ENCODE measurements at places on chromosomes 11 and 22.
A peak's percentile ranks its signal among the peaks of the same experiment; 100 is the strongest.

DNA sequence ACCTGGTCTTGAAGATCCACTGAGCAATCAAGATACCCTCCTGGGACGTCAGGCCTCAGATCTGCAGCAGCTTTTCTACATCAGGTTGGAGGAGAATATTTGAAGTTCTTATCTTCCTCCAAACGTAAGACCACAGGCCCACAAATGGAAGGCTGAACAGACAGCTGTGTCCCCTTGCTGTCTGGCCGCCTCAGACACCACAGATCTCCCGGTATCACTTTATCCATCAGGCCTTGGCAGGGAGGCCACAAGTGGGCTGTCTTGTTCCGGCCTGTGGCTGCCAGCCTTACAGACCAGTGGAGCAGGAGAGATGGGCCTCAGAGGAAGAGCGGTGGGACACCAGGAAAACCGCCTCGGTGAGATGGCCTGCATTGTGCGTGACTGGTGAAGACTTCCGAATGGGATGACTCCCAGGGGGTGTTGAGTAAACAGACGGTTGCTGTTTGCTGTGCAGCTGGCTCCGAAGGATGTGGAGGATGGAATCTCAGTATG is 15.9 kb downstream of the UBASH3B start:
- no peak for DNase-seq

- DNase-seq: no peak
Observed at GRCh38 chr22:26565889-26566288, 24.0 kb downstream of the TPST2 start.

GRCh38 chr11:123577081-123577598 is 77.3 kb downstream of the SCN3B start:
- peak; percentile 46 for DNase-seq

GRCh38 chr11:64718780-64719124 is 4.2 kb downstream of the NRXN2 start:
- DNase-seq: no peak

GRCh38 chr11:126543691-126544090 is 188.2 kb downstream of the ST3GAL4 start:
- DNase-seq: no peak

- no peak for DNase-seq
Observed at GRCh38 chr11:77508019-77508418, 34.1 kb upstream of the PAK1 start.

- no peak for DNase-seq
Observed at GRCh38 chr11:71284525-71285092, 32.2 kb upstream of the SHANK2 start.

- no peak for DNase-seq
Observed at GRCh38 chr22:29269731-29270474, 1.8 kb downstream of the EWSR1 start.

GRCh38 chr11:48007677-48008076 is 27.3 kb downstream of the PTPRJ start:
- no peak for DNase-seq

DNA sequence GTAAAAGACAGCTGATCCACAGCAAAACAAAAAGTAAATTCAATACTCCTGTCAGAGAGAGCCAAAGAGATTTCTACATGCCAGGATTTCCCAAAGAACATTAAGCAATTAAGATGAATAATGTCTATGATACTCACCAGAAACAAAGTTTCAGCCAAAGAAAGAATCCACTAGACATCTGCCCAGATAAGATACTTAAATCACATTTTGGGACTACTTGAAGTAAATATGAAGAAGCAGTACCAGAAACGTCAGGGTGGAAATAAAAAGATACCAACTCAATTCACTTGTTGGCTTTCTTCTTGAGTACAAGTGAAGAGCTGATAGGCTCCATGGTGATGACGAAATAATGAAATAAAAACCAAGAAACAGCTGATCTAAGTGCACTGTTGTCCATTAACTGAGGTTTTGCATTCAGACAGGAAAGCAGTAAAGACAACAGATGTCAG is 31.6 kb upstream of the ARHGAP32 start:
- DNase-seq: no peak

GRCh38 chr22:29071261-29072045 is 1.4 kb upstream of the KREMEN1 start:
- DNase-seq: peak; percentile 25

- no peak for DNase-seq
Observed at GRCh38 chr11:66904981-66905521, 48.2 kb downstream of the LRFN4 start.

DNA sequence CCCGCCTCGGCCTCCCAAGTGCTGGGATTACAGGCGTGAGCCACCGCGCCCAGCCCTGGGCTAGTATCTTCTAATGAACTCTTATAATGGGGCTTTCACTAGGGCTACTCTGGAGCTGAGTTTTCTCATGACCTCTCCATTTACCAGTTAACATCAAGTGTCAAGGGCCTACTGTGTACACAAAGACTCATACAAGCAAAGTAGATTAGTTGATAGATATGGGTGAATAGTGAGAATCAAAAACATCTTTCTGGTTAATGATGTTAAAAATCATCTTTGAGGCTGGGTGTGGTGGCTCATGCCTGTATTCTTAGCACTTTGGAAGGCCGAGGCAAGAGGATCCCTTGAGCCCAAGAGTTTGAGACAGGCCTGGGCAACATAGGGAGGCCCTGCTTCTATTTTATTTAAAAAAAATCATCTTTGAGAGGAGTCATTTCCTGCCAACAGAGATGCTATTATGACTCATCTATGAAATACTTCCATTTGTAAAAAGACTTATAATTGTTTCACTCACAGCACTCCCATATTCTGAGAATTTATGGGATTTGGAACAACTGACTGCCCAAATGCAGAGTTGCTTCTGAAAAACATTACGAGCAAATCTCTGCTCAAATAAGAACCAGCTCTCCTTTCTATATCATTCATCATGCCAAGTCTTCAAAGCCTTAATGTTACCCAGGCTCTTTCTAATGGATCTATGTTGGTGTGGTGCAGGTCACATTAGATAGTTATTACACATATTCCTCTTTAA is 57.0 kb downstream of the GDPD4 start:
- no peak for DNase-seq

- no peak for DNase-seq
Observed at GRCh38 chr11:76284161-76284560, 77.9 kb upstream of the WNT11 start.

- no peak for DNase-seq
Observed at GRCh38 chr11:44878711-44879110, 72.0 kb downstream of the TP53I11 start.

DNA sequence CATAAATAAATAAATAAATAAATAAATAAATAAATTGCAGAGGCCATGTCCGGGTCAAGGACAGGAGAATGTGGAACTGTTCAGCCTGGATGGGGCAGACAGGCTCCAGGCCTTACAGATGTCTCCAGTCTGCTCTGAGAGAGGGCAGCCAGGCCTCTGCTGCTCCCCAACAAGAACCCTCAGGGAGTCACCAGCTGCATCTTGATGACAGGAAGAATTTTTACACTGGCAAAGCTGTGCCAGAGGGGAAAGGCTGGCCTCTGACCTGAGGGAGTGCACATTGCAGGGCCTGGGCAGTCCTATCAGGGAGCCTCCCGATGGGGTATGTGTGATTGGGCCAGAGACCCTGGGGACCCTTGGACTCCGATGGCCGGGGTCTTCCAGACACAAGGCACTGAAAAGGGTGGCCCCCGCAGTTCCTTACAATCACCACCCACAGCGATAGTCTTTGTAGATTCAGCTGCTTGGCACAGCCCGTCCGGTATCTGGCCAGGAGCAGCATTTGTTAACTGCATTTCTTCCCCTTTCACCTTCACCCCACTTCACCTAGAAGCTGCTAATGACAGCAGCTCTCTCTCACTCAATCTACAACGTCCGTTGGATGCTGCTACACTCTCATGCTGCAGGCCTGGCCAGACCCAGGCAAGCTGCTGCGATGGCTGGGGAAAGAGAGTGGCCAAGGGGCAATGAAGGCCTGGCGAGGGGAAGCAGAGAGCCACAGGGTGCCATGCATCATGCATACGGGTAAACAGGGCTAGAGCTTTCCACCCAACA is 8.1 kb downstream of the MOGAT2 start:
- no peak for DNase-seq

DNA sequence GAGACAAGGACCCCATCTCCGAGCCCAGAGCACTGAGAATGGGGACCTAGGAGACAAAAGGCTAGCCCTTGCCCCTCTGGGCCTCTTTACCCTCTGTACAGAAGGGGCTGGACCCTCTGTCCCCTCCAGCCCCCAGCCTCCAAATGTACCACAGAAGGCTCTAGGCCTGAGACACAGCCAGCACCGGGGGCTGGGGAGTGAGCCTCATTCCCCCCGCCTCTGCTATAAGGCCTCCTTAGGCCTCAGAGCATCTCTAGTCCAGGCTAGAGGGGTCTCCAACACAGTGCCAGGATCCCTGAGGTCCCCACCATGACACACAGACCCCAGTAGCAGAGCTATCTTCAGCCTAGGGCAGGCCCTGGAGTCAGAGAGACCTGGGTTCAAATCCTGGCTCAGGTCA is 4.8 kb downstream of the SMTN start:
- no peak for DNase-seq

GRCh38 chr11:24406980-24407379 is 89.9 kb upstream of the LUZP2 start:
- no peak for DNase-seq

GRCh38 chr11:1167256-1167655 is 9.5 kb downstream of the MUC5AC start:
- DNase-seq: no peak

GRCh38 chr11:22920939-22921565 is 60.8 kb upstream of the CCDC179 start:
- no peak for DNase-seq

DNA sequence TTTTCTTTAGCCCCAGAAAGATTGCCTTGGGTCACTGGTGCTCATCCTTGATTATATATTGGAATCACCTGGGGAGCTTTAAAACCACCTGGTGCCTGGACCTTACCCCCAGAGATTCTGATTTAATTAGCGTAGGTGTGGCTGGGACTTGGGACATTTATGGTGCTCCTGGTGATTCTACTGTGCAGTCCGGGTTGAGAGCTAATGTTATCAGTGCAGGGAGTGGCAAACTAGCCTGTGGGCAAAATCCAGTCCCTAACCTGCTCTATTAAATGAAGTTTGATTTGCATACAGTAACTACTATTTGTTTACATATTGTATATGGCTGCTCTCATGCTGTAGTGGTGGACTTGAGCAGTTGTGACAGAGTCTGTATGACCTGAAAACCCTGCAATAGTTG is 134.0 kb upstream of the SORL1-AS1 start:
- DNase-seq: no peak

DNA sequence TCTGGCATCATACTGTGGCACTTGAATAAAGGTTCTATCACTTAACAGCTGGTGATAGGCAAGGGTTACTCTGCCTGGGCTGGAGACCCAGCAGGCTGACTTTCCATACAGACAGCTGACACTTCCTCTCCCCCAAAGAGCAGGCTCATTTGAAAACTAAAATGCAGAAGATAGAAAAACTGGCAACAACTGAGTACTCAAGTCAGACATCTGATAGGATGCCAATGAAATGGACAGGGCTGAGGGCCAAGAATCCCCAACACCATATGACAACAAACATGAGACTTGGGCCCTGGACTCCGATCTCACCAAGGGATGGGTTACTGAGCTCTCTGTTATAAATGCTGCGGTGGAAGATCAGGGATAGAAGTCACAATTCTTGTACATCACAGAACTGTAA is 237.2 kb downstream of the LRRC4C start:
- DNase-seq: no peak

DNA sequence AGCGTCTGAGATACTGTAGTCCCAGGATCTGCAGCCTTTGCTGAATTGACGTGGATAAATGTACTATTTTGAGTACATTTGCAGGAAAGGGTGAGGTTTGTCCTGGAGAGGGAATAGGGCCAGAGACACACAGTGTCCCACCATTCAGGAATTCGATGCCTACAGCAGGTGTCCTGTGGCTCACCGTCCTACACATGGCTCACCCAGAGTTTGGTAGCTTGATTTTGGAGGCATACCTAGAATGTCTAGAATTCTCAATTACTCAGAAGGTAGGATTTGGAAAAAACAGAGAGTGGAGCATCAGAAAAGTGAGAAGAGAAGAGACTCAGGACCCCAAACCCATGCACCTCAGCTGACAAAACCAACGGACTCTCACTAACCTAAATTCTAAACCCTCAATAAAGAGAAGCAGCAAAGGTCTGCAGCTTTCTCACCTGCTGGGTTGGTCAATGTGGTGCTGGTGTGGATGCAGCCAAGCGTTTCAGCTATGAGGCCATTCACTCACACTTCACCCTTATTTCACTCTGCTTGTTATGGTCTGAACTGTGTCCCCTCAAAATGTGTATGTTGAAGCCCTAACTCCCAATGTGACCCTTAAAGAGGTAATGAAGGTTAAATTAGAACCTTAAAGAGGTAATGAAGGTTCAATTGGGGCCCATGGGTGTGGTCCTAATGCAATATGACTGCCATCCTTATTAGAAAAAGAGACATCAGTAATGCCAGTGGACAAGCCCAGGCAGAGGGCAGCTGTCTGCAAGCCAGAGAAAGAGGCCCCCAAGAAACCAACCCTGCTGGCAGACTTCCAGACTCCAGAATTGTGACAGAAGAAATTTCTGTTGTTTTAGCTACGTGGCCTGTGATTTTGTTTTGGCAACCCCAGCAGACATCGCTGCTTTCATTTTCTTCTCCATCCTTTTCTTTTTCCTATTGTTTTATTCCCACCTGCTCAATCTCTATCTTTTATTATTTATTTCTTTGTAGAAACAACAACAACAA is 187.8 kb downstream of the SNX19 start:
- DNase-seq: no peak

GRCh38 chr11:93477684-93478234 is 65.4 kb downstream of the SMCO4 start:
- DNase-seq: no peak

- no peak for DNase-seq
Observed at GRCh38 chr22:44574640-44575380, 76.8 kb upstream of the RTL6 start.

DNA sequence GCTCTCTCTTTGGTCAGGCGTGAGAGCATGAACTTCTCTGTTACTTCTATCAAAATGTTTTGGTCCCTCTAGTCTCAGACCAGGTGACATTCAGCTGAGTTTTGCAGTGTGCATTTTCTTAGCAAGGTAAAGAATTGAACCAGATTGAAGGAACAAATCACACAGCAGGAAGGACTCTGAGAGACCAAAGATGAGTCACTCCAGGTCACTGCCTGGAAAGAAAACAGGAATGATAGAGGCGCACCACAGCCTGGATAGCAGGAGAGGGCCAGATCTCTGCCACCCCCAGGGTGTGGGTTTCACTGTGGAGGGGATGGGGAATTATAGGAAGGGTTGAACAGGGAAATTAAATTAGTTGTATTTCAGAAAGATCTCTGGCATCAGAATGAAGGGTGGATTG is 788.3 kb downstream of the NTM start:
- no peak for DNase-seq
